ENCODE measurements at places on chromosomes 4 and X.

DNA sequence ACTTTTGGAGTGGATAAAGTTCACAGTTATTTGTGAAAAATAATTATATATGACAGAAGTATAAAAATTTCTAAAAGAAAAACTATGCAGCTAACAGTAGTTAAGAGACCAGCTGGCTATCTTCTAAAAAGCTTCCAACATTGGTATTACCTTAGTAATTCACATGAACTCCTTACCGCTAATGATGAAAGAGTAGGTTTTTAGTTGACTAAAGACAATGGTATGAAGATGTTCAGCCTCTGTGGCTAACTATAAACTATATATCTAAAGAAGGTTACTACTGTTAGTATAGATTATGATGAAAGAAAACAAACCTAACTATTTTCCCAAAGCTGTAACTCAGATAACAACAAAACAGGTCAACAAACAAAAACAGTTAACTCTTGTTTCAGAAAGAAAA is 10.4 kb downstream of the CCNI start:
- DNase-seq, result no peak

GRCh38 chr4:85756938-85757337 is 282.0 kb downstream of the ARHGAP24 start:
- DNase-seq, result no peak

DNA sequence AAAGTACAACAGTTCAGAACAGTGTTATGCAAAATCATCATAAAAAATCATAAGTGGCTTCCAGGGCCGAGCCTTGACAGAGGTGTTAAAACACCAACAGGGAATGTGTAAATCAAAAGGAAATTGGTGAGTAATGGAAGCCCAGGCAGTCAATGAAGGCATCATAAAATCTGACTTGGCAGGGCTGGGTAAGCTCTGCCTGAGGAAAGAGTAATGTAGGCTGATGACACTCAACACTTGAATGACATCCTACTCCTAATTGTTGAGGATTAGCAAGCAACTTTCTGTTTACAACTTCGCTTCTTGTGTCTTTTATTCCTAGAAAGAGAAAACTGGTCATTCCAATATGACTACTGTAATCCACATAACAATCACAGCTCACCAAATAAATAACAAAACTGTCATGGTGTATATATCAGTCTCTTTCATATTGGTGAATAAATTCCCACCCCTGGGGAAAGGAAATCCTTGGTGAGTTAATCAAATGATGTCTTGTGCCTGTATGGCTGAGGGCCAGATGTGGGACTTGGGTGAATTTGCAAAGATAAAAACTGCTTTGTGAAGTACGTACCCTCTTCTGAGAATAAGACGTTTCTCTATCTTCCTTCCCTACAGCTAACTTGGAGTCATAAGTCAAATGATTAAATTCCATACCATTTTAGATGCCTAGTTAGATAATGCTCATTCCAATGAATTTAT is 196.8 kb downstream of the DCHS2 start:
- DNase-seq, result no peak

GRCh38 chrX:47201345-47201944 is 7.8 kb downstream of the UBA1 start:
- no peak for DNase-seq

GRCh38 chr4:151098979-151099228 is 524 bp upstream of the RPS3A start:
- no peak for DNase-seq

DNA sequence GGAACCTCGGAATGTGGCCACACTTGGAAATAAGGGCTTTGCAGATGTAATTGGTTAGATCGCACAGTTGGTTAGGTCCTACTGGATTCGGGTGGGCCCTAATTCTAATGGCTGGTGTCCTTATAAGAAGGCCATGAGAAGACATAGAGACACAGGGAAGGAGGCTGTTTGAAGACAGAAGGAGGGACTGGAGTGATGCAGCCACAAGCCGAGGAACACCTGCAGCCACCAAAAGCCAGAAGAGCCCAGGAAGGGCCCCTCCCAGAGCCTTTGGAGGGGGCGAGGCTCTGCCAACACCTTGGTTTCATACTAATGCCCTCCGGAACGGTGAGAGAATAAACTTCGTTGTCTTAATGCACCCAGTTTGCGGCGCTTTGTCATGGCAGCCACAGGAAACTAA is 47.0 kb downstream of the EVC start:
- no peak for DNase-seq

- DNase-seq, result no peak
These were observed 15.4 kb upstream of the CDKL5 start for GRCh38 chrX:18410038-18410437.

DNA sequence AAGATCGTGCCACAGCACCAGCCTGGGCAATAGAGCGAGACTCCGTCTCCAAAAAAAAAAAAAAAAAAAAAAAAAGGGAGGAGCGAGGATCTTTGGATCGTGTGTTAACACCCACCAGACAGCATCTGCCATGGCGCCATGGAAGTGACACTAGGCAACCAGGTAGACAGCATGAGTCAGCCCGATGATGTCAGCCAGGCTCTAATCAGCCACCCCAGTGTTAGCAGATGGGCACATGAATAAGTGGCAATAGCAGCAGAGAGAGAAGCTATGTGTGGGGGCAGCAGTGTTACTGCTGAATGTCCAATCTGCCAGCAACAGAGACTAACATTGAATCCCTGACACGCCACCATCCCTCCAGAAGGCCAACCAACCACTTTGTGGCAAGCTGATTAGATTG is 6.6 kb downstream of the SYN1 start:
- no peak for DNase-seq

DNA sequence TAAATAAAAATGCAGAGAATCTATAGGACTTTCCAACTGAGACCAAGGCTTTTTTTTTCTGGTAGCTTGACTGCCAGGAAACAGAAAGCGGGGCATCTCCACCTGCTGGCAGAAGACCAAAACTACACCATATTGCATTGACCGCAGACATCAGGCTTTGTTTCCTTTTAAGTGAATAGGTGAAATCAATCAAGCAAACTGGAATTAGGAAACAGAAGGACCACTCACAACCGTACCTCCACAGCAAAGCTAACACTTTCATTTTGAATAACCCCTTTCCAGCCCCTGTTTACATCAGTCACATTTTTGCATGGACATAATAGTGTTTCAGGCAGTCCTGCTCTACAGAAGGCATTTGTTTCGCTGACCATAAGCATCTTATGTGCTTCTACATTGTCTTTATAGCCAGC is 218.2 kb downstream of the IDS start:
- no peak for DNase-seq

DNA sequence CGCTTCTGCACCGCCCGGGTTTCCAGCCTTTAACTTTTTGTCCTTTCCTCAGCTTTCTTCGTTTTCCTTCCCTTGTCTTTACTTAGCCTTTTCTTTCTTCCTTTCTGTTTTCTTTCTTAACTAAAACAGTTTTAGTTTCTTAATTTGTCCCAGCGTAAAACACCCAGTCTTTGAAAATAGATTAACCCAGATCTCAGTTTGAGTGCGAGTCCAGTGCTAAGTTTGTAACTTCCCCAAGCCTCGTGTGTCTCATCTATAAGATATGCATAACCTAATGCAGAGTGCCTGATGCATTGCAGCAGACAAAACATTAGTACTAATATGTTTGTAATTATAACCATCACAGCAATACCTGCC is 460 bp upstream of the GEMIN8 start:
- no peak for DNase-seq

DNA sequence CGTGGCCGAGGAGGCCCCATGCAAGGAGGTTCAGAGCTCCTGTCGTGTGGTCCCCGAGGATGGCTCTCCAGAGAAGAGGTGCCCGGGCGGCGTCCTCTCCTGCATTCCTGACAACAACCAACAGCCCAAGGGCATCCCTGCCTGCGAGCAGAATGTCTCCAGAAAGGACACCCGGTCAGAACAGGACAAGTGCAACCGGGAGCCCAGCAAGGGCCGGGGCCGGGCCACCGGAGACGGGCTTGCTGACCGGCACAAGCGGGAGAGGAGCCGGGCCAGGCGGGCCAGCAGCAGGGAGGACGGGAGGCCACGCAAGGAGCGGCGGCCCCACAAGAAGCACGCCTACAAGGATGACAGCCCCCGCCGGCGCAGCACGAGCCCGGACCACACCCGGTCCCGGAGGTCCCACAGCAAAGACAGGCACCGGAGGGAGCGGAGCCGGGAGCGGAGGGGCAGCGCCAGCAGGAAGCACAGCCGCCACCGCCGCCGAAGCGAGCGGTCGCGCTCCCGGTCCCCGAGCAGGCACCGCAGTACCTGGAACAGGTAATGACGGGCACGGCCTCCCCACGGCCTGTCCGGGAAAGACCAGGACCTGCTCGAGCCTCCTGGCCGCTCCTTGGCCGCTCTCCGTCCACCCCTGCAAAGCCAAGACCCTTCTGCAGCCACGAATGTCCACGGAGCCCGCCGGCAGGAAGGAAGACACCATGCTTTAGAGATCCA is 9.8 kb downstream of the AKAP17A start:
- no peak for DNase-seq

DNA sequence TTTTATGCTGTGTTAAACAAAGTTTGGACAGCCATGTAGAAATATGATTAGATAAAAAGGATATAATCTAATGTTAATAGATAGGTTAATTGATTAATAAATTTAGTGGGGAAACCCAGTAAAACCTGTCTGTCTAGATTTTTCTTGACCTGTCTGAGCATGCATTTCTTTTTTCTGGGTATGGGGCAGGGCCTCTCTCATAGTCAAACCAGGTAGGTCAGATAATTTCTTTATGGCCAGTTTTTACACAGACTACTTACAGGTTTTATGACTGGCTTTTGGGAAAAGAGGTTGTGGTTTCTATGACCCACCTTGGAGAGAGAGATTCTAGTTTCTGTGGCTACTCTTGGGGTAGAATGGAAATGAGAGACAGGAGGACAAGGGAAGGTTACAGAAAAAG is 135.6 kb upstream of the EPHA5 start:
- no peak for DNase-seq

- no peak for DNase-seq
These were observed 3.7 kb upstream of the GPR82 start for GRCh38 chrX:41720125-41720779.
